ENCODE measurements at places on chromosomes 3 and 15. TPM values are rescaled to one million over a fixed set of nuclear protein-coding genes. Genes with fewer than 3 reads are reported as not detected.

The P2RY13 gene
- total RNA-seq = 2.5 TPM

The ALPK3 gene
- 59.9 TPM for total RNA-seq

The POLR2H gene
- 26.8 TPM for total RNA-seq

The TRPM1 gene
- total RNA-seq = 0.24 TPM

The GP9 gene
- total RNA-seq = not detected

The ASB14 gene
- total RNA-seq = 0.41 TPM

The CPLX3 gene
- 24.5 TPM for total RNA-seq

The FNDC3B gene
- total RNA-seq = 98.3 TPM

The SLC28A2 gene
- not detected for total RNA-seq

The GOLGA8G gene
- total RNA-seq = not detected

The FANCD2OS gene
- not detected for total RNA-seq

DNA sequence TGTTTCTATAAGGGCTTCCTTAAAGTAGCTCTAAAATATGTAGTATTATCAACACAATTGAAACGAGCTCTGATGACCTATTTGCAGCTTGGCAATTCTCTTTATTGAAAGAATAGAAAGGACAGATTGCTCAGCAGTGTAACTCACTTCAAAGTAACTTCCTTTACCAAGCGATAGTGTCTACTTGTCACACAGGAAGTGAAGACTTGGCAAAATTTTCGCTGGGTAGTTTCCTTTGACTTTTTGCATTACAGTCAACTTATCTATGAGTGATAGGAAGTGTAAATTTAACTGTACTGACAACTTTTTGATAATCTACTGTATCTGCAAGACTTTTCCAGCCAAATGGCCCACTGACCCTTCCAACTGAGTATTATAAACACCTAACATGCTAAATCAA, 22.8 kb downstream of the SLC9A9 start:
- DNase-seq = no peak

DNA sequence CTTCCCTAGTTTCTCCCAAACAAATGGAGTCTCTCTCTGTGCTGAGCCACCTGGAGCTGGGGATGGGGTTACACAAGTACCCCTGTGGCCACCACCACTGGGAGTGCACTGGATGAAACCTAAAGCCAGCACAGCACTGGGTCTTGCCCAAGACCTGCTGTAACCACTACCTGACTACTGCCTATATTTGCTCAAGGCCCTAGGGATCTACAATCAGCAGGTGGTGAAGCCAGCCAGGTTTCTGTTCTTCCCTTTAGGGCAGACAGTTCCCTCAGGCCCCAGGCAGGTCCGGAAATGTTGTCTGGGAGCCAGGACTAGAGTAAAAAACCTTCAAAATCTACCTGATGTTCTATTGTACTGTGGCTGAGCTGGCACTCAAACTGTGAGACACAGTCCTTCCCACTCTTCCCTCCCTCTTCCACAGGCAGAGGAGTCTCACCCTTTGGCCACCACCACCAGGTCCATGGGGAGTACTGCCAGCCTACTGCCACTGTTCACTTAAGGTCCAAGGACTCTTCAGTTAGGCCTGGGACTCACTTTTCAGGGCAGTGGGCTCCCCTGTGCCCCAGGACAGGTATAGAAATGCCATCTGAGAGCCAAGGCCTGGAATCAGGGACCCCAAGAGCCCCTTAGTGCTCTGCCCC, 23.8 kb downstream of the C3orf20 start:
- no peak for DNase-seq

- DNase-seq = no peak
These were observed 33.4 kb downstream of the GRIP2 start for GRCh38 chr3:14506626-14507304.

- DNase-seq = peak; percentile 36
These were observed 169.2 kb upstream of the TGFBR2 start for GRCh38 chr3:30437171-30437601.

- DNase-seq = no peak
These were observed 122.8 kb upstream of the PRR20G start for GRCh38 chr3:127410678-127411077.

DNA sequence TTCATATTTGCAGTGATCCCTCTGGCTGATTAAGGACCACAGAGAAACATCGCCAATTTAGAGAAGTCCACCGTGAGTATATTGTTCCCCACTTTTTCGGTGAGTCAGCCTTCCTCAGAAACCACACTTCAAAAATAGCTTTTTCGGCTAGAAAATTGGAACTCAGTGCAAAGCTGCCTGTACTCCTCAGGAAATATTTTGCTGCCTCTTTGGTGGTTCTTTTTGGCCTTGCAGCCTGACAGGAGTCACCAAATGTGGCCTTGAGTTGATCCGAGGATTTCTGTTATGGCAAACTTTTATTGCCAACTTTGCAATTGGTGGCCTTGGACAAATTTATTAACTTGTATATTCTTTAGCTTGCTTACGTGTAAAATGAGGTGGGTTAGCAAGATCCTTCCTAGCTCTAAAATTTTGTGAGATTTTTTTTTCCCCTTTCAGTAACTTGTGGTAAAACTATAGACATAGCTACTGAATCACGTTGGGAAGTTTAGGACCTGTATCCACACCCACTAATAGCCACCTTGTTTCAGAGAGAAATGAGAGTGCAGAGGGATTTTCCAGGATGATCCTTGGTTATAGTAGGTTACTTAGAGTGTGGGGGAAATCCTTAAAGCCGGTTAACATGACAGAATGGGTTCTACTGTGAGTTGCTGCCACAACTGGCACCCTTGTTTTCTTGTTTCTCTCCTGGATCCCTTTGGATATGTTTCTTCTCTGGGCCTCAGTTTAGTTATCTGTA, 9.9 kb downstream of the ARL6IP5 start:
- DNase-seq = no peak

DNA sequence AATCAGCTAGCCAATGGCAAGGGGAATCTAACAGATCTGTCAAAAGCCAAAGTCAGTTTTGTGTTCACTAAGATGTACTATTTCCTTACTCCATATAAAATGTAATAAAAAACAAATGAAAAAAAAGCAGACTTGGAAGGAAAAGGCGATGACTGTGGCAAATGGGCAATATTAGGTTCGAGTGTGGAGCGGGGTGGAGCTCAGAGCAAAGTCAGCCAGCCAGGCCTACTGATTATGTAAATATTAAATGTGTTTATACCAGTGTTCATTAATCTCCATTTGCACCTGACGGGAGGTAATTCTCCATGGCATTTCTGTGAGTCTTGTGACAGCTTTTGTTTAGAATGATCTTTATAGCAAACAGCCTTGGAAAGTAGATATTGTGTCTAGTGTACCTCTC, 96.2 kb upstream of the KCNMB2 start:
- DNase-seq = no peak

GRCh38 chr3:124969190-124969589, 34.6 kb upstream of the MUC13 start:
- no peak for DNase-seq

DNA sequence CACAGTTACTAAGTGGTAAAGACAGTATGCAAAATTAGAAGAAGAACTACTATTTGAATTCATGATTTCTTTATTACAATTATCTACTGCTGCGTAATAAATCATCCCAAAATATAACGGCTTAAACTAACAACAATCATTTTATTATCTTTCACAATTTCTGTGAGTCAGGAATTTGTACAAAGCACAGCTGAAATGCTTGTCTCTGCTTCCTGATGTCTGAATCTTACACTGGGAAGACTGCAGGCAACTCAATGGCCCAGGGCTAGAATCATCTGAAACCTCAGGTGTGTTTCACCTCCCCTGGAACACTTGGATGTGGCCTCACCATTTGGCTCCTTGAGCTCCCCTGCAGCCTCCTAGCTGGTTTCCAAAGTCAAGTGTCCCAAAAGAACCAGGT, 145.1 kb downstream of the MAGI1 start:
- no peak for DNase-seq

- DNase-seq = no peak
These were observed 78.8 kb downstream of the CMSS1 start for GRCh38 chr3:99896482-99896881.

GRCh38 chr3:12965999-12966846, 107.0 kb downstream of the IQSEC1 start:
- DNase-seq = no peak

DNA sequence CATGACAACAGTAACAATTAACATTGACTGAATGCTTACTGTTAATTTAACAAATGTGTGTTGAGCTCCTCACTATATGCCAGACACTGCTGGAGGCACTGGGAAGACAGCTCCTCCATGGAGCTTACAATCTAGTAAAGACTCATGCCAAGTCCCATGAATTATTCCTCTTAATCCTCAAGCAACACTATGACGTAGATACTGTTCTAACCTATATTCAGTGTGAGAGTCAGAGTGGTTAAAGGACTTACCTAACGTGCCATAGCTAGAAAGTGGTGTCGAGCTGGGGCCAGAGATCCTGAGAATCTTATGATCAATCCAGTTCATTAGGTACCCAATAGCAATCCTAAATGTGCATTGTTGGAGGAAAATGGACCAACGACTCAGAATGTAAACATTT, 43.6 kb downstream of the MYO1E start:
- no peak for DNase-seq

GRCh38 chr15:65819563-65819960, 27.5 kb upstream of the DENND4A start:
- DNase-seq = no peak

- DNase-seq = no peak
These were observed 410.7 kb downstream of the GRM7 start for GRCh38 chr3:7271631-7272030.

DNA sequence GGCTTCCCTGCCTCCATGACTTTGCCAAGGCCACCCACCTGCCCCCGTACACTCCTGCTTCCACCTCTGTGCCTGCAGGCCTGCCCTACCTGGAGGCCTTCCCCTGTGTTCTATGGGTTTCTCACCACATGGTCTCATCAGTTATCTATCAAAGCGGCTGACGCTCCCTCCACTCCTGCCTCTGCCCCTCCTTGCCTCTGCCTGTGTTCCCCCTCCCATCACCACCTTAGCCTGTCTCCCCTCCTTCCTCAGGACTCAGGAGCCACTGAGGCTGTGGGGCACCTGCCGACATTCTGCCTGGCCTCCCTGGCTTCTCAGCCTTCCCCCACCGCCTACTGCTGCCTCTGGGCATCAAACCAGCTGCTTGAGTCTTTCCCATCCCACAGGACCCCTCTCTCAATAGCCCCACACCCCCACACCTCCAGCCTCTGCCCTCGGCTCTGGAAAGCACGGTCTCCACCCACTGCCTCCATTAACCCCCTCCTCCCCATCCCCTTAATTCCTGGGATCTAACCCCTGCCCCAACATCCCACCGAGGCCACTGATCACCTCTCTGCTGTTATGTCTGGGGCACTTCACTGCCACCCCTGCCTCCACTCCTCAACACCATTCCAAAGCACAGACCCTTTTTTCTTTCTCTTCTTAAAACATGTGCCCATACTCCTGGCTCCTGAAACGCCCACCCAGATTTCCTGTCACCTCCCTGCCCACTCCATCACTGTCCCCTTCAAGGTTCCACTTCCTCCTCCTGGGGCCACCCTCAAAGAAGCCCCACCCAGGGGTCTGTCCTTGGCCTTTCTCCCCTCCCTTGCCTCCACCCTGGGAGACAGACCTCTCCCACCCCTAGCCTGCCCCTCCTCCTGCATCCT, 24.4 kb upstream of the CYP11A1 start:
- no peak for DNase-seq

GRCh38 chr3:45549961-45550360, 44.6 kb upstream of the LIMD1 start:
- DNase-seq = no peak

GRCh38 chr3:29281344-29282241, 722 bp downstream of the RBMS3 start:
- DNase-seq = peak; percentile 27

DNA sequence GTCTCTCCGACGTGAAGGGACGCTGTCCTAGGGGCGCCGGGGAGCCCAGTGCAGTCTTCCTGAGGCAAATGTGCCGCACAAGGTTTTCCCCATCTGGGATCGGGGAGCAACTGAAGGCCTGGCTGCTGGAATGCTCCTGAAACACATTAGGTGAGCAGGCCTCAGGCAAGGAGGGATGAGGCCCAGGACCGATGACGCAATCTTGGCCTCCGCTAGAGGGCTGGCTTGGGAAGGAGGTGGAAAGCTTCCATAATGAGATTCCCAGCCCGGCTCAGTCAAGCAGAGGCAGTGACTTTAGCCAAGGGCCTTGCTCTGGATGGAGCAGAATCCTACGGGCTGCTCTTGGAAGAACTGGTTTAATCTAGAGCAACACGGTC, 50.8 kb downstream of the CPN2 start:
- peak; percentile 82 for DNase-seq

DNA sequence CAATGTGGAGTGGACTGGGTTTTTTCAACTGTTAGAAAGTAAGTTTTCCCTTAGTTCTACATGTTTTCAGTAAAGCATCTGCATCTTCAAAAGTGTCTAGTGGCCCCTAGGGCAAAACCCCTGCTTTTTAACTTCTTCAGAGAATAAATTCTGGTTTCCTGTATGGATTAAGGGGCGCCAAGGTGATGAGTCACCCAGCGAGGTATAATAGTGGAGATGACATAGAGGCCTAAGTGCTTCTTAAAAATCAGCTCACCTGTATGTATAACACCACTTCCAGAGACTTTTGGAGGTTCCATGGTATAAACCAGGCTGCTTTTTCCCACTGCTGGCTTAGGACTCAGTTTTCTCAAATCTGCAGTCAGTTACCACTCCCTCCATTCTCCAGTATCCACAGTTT, 68.9 kb downstream of the SYN2 start:
- DNase-seq = no peak

DNA sequence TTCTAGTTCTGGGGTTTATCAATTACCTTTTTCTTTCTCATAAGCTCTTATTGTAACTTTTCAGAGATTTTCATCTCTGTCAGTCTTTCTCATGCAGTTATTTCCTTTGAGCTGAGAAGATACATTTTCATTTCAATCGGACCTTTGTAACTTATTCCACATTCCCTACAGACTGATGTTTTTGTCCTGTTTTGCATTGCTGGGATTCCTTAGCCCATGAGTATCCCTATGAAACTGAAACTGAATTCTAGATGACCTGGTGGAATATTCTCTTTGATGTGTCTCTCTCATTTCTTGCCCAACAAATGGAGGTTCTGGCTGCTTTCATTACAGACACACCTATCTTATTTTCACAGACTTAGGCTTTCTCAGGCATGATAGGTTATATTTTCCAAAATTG, 10.5 kb upstream of the EPHA6 start:
- no peak for DNase-seq

DNA sequence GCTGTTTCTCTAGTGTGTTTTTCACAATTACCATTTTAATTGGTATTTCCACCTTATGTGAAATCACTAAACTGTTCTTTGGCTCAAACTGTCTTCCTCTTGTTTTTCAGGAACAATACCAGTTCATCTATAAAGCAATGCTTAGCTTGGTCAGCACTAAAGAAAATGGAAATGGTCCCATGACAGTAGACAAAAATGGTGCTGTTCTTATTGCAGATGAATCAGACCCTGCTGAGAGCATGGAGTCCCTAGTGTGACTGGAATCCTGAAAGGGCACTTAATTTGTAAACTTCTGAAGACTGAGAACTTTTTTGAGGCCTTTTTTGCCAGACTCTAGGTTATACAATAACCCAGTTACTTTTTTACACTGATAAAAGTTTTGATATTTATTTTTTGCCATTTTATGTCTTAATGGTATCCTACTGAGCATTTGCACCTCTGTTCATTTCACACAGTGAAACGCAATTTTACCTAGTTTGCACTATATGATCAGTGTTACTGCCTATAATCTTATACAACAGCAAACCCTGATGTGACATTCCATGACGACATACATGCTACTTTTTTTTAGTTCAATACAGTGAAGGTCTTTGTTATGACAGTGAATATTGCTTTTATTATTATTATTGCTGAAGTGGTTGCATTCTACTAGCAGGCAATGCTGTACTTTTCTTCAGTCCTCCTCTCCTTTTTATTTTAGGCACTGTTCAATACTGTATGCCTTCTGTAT, 80.1 kb downstream of the FEZF2 start:
- no peak for DNase-seq
